WTC11 (cell line): ENCODE measurements at places on chromosomes 4 and X.
A peak's percentile ranks its signal among the peaks of the same experiment; 100 is the strongest.

GRCh38 chrX:49037883-49038475 lies 5.2 kb downstream of the TFE3 start:
- DNase-seq = no peak

DNA sequence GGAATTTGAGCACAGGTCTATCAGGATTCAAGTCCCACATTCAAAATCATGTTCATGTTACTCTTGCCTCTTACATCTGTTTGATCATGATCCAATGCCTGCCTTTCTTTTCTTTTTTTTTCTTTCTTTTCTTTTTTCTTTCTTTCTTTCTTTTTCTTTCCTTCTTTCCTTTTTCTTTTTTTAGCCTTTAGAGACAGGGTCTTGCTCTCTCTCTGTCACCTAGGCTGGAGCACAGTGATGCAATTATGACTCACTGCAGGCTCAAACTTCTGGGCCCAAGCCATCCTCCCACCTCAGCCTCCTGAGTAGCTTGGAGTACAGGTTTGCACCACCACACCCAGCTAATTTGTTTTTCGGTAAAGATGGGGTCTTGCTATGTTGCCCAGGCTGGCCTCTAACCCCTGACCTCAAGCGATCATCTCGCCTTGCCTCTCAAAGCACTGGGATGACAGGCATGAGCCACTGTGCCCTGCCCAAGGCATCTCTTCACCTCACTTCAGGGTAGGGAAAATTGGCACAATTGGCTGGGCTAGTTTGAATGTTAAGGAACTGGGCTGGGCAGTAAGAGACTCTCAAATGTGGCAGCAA lies 359.2 kb downstream of the FBXW7 start:
- DNase-seq = no peak

DNA sequence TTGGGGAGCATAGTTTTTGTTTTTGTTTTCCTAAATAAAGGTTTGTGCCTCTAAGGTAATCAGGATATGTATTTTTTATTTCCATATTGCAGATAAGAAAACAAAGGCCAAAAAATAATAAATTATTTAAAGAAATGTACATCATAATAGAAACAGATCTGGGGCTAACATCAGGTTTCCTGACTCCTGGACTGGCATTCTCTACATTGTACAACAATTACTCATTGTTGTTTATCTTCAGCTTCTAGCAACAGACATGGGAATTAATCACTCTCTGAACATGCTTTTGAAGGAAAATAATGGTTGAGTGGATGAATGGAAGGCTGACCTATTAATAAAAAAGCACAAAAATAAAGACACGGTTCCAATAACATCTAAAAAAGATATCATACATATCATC lies 146.2 kb downstream of the KCNIP4 start:
- DNase-seq = no peak

- no peak for DNase-seq
Measured at GRCh38 chrX:125172531-125172930, 147.1 kb upstream of the TEX13C start.

DNA sequence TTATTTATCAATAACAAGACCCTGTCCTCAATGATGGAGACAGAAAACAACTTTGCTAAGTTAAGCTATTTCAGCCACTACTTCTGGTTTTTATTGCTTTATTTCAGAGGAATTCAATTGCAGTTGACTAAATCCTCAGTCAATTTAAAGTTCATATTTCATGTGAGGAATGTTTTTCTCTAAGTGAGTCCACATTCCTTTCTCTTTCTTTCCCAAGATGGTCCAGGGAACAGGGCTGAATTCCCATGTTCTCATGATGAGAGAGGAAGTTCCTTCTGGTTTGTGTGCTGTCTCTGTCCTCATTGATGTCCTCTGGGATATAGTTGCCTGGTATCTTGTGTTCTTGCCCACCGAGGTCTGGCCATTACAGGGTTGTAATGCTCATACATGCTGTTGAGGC lies 117.2 kb downstream of the SLIT2 start:
- DNase-seq = no peak

DNA sequence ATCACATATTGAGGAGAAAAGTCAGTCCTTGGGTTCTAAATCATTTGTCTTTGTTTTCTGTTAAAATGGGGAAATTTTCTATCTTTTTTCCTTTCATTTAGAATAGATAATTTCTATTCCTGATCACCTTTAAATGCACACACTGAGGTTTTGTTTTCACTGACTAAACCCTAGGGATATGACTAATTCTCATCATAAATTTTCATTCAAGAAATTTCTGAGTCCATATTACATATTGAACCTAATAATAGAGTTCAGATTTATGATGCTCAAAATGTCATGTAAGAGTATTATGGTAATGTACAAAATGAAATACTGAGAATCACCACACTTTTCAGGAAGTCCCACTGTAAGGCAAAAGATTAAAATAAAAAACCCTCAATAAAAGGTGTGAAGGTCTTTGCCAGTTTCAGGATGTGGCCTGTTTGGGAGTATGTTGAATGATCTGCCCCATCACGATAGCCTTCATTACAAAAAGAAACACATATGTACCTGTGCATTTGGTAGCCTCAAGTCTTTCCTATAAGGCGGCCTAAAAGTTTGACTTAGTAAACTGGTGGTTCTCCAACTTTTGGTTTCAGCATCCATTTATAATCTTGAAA lies 49.4 kb downstream of the LEF1 start:
- DNase-seq = no peak

DNA sequence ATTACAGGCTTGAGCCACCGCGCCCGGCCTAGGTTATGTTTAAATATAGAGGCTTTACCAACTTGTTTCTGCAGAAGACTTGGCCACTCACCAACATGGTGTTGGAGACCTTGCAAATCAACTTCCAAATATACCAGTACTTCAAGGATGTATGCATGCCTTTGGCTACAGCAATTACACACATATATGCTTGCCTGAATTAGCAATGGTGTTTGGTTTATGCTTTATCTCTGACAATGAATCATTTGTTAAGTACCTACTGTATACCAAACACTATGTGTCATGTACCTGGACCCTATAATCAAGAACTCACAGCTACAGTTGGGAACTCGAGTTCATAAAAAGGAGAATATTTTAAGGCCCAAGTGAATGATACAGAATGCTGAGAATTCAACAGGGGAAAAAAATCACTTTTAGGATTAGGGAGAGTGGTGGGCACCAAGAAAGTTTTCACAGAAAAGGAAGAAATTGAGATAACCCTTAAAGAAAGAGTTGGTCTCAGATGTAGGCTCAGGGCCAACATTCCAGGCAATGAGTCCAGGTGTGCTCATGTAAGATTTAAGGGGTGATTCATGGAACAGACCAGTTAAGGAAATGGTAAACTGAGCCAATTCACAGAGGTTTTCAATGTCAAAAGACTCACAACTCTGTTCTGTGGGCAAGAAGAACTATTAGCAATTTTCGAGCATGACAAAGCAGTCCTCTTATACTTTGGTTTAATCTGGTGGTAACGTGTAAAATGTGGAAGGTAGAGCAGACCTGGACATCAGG lies 98.9 kb downstream of the BCOR start:
- DNase-seq = no peak

DNA sequence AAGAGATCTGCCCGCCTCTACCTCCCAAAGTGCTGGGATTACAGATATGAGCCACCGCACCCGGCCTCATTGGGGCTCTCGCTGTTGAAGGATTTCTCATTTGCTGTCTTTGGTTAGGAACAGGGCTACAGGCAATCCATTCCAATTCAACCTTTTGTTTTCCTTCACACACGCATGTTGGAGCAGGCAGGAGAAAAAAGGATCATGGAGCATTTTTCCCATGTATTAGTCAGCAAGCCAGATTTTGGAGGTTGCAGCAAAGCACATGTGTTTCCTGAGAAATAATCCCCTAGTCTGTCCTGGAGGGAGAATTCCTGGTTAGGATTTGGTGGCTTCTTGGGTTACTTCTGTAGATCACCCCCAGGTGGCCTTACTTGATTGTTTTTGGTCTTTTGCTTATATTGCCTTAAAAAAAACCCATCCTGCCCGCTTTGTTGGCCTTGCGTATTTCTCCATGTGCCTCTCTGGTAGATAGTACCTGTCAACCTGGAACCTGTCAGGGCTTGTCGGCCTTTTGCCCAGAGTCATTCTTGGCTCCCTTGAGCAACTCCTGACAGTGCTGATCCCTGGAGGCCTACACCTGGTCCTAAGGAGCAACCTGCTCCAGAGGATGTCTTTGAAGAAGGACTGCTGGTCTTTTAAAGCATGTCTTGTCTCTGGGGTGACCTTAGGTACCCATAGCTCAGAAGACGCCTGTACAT lies 82.4 kb upstream of the CLCN4 start:
- no peak for DNase-seq

- no peak for DNase-seq
Measured at GRCh38 chr4:187071946-187072600, 348.4 kb upstream of the FAT1 start.

DNA sequence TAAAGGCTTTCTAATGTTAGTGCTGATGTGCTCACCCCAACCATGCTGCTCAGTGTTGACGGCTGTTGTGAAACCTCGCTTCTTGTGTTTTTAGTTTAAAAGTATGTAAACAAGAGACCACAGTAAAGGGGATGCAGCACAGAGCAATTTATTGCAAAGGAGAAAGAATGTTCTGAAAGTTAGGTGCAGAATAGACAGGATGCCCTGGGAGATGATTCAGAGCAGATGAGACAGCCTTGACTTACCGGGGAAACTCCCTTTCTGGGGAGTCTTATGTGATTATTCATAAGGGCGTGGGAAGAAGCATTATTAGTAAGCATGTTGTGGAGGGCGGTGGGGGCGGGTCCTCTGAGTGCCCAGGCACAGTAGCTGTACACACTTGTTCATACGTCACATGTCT lies 47.7 kb downstream of the EVC start:
- no peak for DNase-seq

GRCh38 chr4:77431546-77431945 lies 174.1 kb upstream of the CXCL13 start:
- DNase-seq = no peak

GRCh38 chr4:85318415-85318814 lies 156.5 kb upstream of the ARHGAP24 start:
- no peak for DNase-seq

- DNase-seq = no peak
Measured at GRCh38 chrX:138930583-138930945, 219.0 kb upstream of the FGF13 start.

GRCh38 chr4:162163892-162164759 lies at the start of gene FSTL5:
TSS of gene FSTL5 (minus strand) at chr4:162164000. CDS start at chr4:162111396, 52,604 bp downstream.
- DNase-seq = peak; percentile 98

DNA sequence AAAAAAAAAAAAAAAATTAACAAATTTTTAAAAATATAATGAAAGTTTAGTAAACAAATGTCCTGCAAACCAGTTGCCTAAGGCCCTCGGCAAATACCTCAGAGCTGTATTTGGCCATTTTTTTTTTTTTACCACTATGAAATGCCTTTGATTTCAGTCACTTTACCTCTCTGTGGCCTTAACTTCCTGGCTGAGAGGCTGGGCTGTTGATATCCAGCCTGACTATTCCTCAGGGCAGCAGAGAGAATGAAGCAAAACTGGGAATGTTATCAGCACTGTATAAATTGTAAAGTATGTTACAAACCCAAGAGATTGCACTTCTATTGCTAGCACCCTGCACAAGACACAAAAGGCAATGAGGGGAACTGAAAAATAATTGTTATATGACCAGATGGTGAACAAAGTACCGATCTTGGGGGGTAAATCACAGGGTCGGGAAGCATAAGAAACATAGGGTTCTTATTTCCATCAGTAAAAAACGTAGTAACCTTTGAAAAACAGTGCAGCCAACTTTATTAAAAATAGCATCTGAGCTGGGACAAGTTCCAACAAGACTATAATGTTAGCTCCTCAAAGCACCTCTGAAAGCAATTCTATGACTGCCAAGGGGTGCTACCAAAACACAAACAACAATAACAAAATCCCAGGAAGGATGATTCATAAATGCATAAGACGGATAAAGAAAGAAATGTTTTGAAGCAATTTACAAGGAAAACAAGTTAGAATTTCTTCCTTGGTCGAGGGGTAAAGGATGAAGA lies 18.1 kb downstream of the USP46 start:
- DNase-seq = no peak

GRCh38 chrX:13888284-13888683 lies 71.4 kb upstream of the GPM6B start:
- DNase-seq = no peak

GRCh38 chr4:6175426-6175825 lies 24.9 kb downstream of the JAKMIP1 start:
- no peak for DNase-seq

- no peak for DNase-seq
Measured at GRCh38 chr4:137804906-137805495, 272.7 kb upstream of the PCDH18 start.

DNA sequence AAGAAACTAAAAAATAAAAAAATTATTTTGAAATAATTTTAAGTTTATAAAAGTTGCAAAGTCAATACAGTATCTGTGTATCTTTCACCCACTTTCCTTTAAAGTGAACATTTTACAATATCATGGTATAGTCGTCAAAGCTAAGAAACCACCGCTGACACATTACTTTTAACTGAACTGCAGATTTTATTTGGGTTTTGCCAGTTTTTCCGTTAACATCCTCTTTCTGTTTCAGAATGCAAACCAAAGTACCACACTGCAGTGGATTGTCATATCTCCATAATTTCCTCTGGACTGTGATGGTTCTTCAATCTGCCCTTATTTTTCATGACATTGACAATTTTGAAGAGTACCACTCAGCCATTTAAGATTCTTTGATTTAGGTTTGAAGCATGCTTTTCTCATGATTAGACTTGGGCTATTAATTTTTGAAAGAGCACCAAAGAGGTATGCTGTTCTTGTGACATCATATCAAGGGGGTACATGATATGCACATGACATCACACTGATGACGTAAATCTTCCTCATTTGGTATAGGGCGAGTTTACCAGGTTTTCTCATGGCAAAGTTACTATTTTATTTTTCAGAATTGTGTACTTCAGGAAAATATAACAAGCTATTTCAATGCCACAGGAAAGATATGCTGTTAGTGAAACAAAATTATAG lies 3.6 kb upstream of the CXCL1 start:
- no peak for DNase-seq

DNA sequence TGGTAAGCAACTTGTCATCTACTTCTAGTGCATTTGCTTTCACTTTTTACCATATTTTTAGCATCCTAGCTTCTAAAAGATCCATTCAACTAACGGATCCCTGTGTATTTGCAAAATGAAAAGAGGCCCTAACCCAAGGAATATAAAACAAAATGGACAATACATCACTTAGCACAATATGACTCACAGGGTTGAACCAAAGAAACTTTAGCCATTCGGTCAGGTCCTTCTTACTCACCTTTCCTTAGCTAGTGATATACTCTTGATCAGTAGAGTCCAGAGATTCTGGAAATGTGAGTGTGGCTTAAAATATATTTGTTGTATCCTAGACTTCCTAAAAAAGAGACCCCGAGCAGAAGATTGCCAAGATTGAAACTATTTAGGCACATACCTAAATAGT lies 19.5 kb downstream of the TMPRSS11E start:
- no peak for DNase-seq

- no peak for DNase-seq
Measured at GRCh38 chr4:99894998-99895397, 771 bp upstream of the LAMTOR3 start.

DNA sequence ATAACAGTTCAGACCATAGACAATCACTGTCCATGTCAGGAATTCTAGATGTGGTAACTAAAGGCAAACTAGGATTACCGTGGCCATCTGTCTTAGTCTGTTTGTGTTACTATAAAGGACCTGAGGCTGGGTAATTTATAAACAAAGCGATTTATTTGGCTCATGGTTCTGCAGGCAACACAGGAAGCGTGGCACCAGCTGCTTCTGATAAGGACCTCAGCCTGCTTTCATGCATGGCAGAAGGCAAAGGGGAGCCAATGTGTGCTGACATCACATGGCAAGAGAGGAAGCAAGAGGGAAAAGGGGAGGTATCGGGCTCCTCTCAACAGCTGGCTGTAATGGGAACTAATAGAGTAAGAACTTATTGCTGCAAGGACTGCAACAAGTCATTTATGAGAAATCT lies 376.7 kb downstream of the GPM6A start:
- DNase-seq = no peak

GRCh38 chr4:12987284-12987683 lies 496.9 kb downstream of the RAB28 start:
- no peak for DNase-seq
